Activated T-cell treated with anti-CD3 and anti-CD28 coated beads for 48 hours (primary cell): ENCODE measurements at places on chromosomes 11 and 22.

DNA sequence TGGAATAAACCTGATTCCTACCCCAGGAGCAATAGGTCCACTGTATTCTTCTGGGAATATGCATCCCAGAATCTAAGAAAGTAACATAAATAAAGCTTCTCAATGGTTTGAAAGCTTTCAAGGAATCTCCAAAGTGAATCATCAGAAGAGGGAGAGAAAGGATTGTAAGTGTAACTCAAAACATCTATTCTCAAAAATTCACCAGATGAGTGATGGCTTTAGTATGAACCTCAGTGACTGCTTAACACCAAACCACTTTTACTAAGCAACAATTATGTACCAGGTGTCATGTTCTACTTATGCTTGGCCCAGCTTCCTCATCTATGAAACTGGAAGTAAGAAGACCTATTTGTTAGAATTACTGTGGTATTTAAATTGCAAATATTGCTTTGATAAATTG is 7.4 kb downstream of the RAB38 start:
- DNase-seq: no peak

DNA sequence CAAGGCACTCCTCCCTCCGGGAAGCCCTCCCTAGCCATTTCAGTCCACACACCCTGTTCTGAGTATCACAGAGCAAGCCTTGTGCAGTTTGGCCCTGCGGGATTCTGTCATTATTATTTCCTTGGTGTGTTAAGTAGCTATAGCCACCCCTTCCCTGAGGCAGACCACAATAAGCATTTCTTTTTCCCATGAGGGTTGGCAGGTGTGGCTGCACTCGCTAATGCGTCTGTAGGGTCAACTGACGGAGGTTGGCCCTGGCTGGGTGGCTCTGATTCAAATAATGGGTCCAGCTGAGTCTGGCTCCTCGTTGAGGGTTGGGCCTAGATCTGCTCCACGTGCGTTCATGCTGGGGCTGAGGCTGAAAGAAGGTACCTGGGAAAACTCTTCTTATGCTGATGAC is 5.1 kb downstream of the F2 start:
- no peak for DNase-seq

DNA sequence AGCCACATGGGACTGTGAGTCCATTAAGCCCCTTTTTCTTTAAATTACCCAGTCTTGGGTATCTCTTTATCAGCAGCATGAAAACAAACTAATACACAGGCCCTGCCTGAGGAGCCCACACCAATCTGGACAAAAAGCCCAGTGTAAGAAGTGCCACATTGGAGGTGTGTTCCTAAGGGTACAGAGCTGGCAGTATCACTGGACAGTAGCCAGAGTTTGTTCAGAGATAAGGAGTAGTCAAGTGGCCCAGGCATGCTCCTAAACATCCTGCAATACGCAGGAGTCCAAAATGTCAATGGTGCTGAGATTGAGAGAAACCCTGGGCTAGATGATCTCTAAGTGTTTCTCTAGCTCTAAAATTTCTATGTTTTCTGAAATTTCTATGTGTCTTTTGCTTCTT is 27.0 kb upstream of the POGLUT3 start:
- DNase-seq: no peak

- no peak for DNase-seq
These were observed 74.8 kb downstream of the KIAA1671 start for GRCh38 chr22:25027043-25027906.

- no peak for DNase-seq
These were observed 3.2 kb downstream of the THAP7 start for GRCh38 chr22:20998411-20999336.

GRCh38 chr11:78740199-78741071 is 165.8 kb upstream of the NARS2 start:
- no peak for DNase-seq

DNA sequence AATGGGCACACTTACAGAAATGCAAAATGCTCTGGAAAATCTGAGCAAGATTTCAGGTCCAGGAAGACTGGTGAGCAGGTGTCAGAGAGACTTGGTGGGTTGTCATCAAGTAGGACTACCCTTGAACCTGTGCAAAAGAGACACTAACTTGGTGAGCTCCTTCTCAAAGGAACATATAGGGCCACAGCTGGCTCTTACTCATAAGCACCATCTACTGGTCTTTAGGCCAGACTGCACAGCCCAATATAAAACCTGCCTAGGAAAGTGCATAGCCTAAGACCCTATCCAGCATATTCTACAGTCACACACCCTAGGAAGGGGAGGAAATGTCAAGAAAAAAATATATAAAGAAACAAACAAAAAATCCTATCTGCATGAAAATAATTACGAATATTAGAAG is 18.2 kb upstream of the OR10W1 start:
- DNase-seq: no peak

DNA sequence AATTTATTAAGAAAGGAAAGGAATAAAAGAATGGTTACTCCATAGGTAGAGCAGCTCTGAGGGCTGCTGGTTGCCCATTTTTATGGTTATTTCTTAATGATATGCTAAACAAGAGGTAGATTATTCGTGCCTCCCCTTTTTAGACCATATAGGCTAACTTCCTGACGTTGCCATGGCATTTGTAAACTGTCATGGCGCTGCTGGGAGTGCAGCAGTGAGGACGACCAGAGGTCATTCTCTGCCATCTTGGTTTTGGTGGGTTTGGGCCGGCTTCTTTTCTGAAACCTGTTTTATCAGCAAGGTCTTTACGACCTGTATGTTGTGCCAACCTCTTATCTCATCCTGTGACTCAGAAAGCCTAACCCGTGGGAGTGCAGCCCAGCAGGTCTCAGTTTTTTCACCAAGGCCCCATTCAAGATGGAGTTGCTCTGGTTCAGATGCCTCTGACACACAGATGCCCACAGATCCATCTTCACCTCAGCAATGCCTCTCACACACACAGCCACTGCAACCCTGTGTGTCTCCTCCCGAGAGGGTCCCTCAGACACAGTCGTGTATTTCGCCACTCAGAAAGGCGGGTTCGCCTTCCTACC is 16.4 kb upstream of the JAM3 start:
- DNase-seq: no peak

DNA sequence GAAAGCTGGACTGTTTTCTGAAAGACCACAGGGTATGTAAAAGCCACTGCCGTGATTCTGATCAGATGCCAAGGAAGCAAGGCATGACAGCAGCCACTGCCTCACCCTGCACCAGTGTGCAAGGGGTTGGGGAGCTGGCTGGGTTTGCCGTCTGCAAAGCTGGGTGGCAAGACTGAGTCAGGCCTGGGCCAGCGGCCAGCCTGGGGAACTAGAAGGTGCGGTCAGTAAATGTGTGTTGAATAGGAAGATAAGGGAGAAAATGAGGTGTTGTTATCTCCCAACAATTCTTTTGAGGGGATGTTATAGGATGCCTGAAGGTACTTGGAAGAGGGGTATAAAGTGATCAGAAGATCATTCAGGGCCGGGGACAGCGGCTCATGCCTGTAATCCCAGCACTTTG is 8.0 kb downstream of the VSTM5 start:
- DNase-seq: no peak

DNA sequence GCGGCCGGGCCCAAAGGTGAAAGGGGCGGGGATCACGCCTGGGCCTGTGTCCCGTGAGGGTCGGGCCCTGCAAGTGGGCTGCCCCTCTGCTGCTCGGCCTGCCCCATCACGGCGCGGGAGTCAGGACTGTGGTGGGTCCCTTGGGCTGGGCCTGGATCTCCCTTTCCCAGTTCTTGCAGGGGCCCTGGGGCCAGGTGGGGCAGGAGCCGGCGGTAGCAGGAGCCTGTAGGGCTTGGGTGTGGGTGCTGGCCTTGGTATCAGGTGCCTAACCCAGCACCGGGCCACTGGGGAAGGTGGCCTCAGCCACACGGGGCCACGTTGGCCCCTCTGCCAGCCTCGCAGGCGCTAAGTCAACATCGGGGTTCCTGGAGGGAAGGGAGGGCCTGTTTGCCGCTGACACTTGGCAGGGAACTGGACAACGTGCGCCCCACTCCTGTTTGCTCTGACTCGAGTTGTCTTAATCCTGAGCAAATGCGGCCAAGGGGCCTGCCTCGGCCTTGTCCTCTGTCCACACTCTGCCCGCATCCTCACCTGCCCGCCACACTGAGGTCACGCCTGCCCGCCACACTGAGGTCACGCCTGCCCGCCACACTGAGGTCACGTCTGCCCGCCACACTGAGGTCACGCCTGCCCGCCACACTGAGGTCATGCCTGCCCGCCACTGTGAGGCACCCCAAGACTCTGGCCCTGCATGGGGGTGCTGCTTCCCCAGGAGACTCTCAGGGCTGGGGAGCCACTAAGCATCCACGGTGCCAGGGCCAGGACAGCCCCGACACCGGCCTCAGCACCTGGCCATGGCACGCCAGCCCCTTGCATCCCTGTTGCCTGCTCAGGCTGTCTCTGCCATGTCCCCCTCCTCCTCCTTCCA is 14.2 kb upstream of the MUC5B start:
- no peak for DNase-seq

DNA sequence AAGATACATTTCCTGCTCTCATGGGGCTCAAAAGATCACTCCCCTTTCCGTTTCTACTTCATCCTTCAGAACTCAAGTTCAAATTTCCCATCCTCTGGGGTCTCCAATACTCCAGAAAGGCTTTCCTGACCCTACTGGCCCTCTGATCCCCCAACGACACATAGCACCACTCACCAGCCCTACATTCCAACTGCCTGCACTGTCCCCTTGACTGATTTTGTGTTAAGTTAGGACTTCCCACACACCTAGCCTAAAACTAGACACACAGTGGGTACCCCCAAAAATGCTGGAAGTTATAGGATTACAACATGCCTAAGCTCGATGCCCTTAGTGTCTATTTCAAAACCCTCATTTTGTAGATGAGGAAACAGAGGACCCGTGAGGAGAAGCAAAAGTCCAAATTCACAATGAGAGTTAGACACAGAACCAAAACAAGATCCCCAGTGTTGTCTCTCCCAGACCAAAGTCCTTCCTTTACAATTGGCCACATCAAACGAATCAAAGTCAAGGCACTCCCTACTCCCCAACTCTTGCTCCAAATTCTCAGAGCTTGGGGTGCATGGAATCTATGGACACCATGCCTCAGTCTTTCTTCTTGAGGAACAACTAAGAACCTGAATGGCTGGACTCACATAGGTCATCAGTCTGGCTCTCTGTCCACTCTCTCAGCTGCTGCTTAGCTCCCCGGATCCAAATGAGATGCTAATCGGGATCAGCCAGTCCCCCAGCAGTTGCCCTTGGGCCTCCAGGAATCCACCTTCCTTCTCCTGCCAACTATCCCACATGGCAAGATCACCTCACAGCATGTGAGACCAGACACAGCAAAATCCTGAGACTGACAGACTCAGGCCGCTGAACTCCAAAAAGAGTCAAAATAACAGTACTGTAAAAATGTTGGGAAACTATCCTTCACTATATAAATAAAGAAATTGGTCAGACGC is 1.7 kb downstream of the CLPB start:
- DNase-seq: no peak

GRCh38 chr11:119538753-119539152 is 115.8 kb upstream of the THY1 start:
- no peak for DNase-seq

- no peak for DNase-seq
These were observed 48.6 kb upstream of the ADA2 start for GRCh38 chr22:17267661-17268330.

DNA sequence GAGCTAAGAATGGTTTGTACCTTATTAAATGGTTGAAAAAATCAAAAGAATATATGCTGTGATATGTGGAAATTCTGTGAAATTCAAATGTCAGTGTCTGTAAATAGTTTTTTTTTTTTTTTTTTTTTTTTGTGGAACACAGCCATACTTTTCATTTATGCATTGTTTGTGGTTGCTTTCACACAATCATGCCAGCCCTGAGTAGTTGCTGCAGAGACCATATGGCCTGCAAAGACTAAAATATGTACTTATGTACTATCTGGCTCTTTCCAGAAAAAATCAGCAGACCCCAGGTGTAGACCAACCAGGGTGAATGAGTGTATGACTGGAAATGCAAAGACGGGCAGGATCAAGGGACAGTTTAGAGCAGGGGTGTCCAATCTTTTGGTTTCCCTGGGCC is 98.3 kb downstream of the PTPRJ start:
- no peak for DNase-seq

DNA sequence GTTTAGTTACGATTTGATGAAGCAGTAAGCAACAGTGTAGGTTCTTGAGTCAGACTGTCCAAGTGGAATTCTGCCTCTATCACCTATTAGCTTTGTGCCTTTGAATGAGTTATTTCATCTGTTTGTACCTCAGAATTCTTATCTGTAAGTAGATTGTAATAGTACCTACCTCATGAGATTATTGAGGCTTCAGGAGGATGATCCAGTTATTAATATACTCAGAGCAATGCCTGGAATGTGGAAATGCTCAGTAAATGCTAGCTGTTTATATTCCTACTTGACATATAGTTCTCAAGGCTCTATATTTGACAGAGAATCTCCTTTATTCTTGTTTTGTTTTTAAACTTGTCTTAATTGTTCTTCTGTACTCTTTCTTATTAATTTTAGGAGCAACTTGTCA is 70.1 kb downstream of the SFI1 start:
- no peak for DNase-seq

- no peak for DNase-seq
These were observed 16.3 kb upstream of the SORL1 start for GRCh38 chr11:121435551-121436511.

GRCh38 chr11:74641289-74641688 is 48.9 kb downstream of the POLD3 start:
- DNase-seq: no peak

DNA sequence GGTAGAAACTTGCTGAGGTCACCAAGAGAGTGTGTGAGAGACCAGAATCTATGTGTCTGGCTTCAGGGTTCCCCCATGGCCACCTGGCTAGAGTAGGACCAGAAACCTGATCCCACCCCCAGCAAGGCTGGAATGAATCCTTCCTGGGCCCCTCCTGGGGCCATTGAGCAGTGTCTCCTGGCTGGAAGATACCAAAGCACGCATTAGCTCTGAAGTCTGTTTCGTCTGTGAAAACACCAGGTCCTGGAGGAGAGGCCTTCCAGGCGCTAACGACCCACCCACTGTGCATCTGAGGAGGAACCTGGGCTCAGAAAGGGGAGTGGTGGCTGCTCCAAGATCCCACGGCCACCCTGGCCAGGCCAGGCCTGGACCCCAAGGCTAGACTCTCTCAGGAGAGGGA is 15.5 kb upstream of the TSKU start:
- no peak for DNase-seq

DNA sequence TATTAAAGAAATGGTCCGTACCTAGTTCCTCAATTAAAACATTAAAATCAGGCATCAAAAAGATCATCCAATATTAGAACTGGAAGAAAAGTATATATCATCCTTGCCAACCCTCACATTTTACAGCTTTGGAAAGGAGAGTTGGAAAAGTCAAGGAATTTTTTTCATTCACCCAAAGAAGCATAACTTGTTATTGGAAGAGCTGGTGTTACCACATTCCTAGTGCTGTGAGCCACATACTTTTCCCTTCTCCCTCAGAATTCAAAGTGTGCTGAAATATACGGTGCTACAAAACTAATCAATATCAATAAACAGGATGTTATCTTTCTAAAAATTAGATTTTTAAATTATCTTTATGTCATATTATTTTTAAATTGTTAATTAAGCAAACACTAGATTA is 202.1 kb upstream of the FAT3 start:
- DNase-seq: no peak

- no peak for DNase-seq
These were observed 34.7 kb downstream of the LDHAL6A start for GRCh38 chr11:18490319-18490718.

- no peak for DNase-seq
These were observed 3.0 kb downstream of the MIAT start for GRCh38 chr22:26660356-26660755.
